LoVo (cell line): ENCODE measurements at places on chromosomes 11 and 22.

DNA sequence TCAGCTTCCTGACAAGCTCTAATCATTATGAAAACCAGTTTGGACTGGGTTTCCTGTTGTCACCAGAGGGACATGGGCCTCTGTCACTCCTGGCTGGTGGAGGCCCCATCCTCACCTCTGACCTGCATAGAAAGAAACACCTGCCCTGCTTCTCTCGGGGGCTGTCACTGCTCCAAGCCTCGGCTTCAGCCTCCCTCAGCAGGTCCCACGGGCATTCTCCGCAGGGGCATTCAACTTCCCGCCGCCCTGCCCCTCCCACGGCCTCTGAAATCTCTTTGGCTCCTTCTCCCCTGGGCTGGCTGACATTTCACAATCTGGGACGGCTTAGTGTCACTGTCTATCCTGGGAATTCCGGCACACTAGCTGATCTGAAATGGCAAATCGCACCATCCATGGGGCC lies 257.9 kb downstream of the CTTN start:
- DNase-seq = no peak

DNA sequence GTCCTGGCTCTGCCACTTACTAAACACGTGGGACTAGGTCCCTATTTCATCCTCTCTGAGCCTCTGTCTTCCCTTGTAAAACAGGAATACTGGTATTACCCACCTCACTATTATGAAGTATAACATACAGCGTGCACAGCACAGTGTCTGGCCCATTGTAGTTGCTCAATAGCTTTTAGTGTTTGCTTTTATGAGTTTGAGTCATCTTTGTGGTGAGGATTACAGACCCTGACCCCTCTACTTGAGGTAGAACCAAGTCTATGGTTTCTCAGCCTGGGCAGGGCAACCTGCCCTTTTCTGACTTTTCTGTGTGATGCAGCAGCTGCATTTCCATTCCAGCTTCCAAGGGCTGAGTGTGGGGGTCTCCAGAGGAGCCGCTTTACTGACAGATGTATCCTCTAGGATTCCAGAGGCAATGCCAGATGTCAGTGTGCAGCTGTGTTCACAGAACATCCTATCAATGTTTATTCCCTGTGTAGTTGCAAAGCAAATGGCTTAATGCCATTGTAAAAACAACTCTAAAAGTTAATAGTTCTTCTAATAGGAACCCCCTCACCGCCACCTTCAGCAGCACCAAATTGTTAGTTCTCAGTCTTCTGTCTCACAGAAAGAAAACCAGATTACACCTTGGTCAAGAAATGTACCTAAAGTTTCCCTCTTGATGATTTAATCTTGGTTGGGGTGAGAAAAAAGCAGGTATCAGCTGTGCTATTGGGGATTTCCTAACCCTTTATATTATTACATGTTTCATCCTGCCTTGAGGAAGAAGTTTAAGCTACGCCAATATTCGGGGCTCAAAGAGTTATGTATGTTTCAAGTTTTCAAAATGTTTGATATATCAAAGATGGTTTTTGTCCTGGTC lies 16.8 kb downstream of the PRR5L start:
- peak; percentile 79 for DNase-seq

DNA sequence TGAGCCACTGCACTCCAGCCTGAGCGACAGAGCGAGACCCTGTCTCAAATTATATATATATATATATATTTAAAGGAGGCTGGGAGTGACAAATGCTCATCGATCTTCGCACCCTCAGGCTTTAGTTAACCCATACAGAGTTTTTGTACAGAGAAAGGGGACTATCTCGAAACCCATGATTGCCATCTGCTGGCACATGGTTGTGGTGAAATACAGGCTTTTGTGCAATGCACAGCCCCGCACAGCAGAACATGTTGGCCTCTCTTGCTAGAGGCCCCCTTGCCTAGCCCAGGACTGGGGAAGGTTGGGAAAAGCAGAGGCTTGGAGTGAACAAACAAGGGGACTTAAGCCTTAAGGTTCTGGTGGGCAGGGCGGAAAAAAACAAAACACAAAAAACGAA lies 3.6 kb downstream of the MYBPC3 start:
- DNase-seq = no peak

GRCh38 chr11:47918370-47918690 lies 62.0 kb upstream of the PTPRJ start:
- no peak for DNase-seq

DNA sequence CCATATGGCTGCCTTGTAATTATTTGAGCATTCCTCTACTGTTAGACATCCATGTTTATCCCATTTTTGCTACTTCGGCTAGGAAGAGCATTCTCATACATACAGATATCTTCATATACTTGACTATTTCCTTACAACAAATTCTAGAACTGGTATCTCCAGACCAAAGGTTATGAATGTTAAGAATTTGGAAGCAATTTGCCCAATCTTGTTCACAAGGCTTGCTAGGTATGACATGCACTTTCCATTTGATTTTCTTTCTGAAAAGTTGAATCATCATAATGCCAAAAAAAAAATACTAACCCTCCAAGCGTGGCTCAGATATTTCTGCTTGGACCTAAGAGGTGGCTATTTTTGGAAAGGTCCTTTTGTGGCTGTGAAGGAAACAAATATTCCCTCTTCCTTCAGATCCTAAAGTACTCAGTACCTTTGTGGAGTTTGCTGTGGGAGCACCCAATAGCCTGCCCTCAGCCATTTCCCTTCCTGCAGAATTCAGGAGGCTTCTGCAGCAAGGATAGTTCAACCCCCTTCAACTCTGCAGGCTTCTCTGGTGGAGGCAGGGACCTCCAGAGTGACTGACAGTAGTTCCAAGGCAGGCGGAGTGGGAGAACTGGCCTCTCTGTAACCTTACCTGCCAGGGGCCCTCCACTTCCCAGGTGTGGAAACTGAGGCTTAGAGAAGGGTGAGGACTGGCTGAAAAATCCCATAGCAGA lies 22.0 kb upstream of the CPT1A start:
- no peak for DNase-seq

DNA sequence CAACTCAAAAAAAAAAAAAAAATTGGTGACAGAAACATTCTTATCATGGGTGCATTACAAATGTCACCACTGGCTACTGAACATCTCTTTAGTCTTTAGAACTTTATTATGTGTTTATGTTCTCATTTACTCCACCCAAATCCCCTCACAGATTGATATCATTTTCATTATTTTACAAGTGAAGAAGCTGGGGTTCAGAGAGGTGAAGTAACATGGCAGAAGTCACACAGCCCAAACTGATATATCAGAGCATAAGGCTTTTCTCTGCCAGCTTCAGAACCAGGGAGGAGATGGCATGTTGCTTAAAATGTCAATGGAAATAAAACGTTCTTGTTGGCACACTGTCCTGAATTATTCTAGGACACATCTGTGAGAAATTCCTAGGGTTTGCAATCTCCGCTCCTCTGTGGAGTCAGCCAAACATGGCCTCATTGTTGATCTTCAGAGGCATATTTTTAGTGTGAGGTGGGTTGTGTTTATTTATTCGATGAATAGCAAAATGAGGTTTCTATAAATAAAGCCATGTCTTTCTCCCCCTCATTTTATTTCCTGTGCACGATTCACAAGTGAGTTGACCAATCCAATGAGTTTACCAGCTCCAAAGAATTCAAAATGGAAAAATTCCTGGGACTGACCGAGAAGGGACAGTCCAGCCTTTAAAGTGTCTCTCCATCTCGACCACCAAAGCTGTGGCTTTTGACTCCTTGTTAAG lies 72.9 kb upstream of the ANO1 start:
- DNase-seq = no peak

DNA sequence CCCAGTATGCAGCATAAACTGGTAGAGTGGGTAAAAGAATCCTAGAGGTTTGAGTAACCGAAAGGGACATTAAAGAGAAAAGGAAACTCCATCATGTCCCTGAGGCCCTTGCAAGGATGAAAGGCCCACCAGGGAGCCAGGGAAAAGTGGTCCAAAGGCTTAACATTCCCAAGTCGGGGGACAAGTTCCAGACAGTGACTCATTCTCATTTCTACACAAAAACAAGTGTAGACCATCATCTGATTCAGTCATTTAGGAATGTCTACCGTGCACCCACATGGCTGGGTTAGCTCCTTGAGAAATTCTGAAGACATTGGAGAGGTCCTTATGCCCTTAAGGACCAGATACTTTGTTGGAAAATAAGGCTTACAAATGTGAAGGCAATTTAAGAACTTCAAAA lies 4.8 kb upstream of the NOX4 start:
- no peak for DNase-seq

- no peak for DNase-seq
Observed at GRCh38 chr11:34656062-34656720, 35.3 kb downstream of the EHF start.

GRCh38 chr11:127035824-127036223 lies 35.3 kb upstream of the KIRREL3 start:
- no peak for DNase-seq

DNA sequence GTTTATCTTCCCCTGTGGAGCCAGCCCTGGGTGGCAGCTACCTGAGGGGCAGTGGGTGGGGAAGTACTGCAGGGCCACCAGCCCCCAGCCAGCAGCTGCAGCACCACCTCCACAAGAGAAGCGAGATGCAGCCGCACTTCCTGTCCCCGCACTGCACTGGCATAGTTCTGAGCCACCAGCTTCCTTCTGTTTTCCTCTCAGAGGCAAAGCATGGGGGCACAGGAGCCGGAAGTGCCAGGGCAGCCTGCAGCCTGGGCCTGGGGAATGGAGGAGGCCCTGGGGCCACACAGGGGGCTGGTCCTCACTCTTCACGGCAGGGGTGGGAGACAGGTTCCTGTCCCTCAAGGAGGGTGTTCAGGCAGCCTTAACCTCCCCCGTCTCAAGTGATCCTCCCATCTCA lies 11.9 kb upstream of the SH3BP1 start:
- DNase-seq = no peak

DNA sequence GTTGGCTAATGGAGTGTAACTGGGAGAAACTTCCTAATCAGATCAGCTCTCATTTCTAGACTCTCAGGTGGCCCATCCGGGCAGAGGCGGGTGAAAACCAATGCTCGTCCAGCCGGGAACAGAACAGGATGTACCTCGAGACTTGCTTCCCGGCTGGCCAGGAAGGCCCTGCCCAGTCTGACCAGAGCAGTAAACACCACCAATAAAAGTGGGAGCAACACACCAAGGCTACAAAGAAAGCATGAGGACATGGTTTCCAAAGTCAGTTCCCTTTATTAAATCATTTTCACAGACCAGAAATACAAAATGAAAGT lies 940 bp upstream of the TNKS1BP1 start:
- peak; percentile 50 for DNase-seq

DNA sequence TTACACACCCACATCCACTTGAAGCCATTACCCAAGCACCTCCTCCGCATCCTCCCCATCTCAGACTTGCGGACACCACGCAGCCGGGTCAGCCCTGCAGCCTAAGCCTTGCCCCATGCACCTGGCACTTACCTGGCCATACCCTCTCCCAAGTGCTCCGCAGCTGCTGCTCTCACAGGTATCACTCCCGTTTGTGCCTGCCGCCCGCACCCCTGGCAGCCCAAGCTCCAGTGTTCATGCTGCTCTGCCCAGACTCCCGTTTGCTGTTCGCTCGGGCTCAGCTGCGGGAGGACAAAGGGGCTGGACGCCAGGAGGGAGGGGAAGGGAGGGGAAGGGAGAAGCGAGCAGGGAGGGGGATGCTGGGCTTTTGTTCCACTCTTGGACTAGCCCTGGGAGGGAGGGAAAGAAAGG lies at the start of gene KLHL35:
TSS of gene KLHL35 (minus strand) at position 293 of the 411 bp plus-strand sequence. CDS start 2,574 bp downstream, outside the sequence.
- DNase-seq = no peak

- DNase-seq = no peak
Observed at GRCh38 chr22:27867085-27867952, 51.7 kb downstream of the PITPNB start.

GRCh38 chr11:121892863-121893262 lies 223.2 kb downstream of the BLID start:
- DNase-seq = peak; percentile 34

- no peak for DNase-seq
Observed at GRCh38 chr11:9639099-9639498, 24.8 kb upstream of the SWAP70 start.

GRCh38 chr22:33659448-33659847 lies 260.8 kb downstream of the LARGE1 start:
- no peak for DNase-seq

- no peak for DNase-seq
Observed at GRCh38 chr11:24543771-24544170, 46.9 kb downstream of the LUZP2 start.

DNA sequence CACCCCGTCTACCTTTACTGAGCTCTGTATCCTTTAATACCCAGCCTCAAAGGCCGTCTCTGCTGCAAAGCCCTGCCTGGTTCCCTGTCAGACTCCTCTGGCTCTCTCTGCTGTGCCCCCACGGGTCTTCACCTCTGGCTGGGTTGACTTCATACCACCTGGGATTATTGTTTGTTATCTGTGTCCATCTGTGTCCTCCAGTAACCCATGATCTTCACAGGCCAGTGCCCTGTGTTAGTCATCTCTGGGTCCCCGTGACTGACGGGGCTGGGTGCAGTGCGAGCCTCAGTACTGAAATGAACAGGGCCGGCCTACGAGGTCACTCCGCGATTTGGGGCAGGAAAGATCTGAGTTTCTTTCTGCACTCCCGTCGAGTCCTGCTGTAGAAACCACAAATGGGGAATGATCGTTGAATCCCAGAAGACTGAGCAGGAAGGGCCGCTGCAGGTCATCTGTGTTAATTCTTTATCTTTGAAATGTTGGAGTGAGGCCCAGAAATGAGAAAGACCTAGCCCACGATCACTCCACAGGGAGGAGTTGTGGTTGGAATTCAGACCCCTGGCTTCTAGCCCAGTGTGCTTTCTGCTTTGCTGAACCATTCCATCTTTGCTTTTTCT lies 12.3 kb upstream of the TUB start:
- DNase-seq = peak; percentile 65

- DNase-seq = no peak
Observed at GRCh38 chr11:60530454-60531100, 15.4 kb downstream of the MS4A13 start.

- DNase-seq = peak; percentile 15
Observed at GRCh38 chr11:36431429-36432092, 78.5 kb downstream of the TRAF6 start.

- DNase-seq = no peak
Observed at GRCh38 chr11:1774886-1775285, 11.2 kb upstream of the CTSD start.

DNA sequence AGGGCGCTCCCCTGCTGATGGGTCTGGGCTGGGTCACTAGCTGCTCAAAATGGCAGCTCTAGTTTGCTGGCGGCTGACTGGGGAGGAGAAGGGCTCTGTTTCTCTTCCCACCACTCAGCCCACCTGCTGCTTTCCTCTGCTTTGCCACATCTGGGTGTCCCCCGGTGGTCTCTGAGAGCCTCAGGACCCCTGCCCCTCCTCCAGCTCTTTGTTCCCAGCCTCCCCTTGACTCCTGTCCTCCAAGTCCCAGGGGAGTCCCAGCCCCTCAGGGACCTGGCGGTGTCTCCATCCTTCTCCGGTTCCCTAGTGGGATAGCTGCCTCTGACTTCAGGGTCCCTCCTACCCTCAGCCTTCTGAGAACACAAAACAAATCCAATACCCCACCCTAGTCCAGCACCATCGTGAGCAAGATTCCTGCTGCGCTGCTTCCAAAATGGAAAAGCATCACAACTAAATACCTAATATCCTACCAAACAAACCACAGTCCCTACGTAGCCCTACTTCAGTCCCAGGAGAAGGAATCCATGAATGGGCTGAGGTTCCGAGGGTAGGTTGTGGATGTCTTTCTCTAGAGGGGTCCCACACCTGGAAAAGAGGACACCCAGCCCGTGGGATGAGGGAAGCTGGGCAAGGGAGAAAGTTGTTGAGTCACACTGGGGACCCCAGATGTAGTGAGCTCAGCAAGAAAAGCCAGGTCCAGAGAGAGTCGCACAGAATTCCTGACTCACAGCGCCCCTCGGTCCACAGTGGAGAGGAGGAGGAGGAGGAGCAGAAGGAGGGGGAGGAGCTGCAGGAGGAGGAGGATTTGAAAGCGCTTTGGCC lies 45.0 kb upstream of the NNMT start:
- DNase-seq = no peak

- no peak for DNase-seq
Observed at GRCh38 chr11:59610289-59610688, 5.3 kb downstream of the OSBP start.
